ENCODE measurements at places on chromosomes 16 and 17.

GRCh38 chr16:26453215-26453614 is 613.5 kb upstream of the C16orf82 start:
- DNase-seq = no peak

- DNase-seq = peak; percentile 40
Observed at GRCh38 chr17:77186141-77186604, 45.4 kb downstream of the SEC14L1 start.

DNA sequence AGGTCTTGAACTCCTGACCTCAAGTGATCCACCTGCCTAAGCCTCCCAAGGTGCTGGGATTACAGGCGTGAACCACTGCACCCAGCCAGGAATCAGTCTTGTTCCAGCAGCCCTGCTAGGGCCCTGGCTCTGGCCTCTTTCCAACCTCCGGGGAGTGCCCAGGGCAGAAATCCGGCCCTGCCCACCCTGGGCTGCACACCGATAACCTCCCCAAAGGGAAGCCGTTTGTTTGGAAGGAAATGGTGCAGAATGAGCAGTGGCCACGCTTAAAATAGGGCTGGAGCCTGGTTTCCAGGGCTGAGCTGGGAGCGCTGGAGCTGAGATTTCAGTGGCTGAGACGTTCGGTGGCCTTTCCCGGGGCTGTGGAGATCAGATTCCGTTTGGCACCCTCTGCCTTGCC is 17.8 kb upstream of the EMP2 start:
- no peak for DNase-seq

DNA sequence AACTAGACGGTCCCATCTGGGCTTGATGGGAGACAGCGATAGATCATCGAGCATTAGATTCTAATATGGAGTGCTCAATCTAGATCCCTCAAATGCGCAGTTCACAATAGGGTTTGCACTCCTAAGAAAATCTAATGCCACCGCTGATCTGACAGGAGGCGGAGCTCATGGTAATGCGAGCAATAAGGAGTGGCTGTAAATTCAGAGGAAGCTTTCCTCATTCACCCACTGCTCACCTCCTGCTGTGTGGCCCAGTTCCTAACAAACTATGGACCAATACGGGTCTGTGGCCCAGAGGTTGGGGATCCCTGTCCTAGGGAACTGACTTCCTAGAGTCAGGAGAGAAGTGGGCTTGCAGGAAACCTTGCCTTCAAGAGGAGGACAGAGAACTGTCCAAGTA is 25.2 kb upstream of the AMZ2 start:
- DNase-seq = no peak

GRCh38 chr16:8863594-8864424 is 5.0 kb downstream of the CARHSP1 start:
- no peak for DNase-seq

DNA sequence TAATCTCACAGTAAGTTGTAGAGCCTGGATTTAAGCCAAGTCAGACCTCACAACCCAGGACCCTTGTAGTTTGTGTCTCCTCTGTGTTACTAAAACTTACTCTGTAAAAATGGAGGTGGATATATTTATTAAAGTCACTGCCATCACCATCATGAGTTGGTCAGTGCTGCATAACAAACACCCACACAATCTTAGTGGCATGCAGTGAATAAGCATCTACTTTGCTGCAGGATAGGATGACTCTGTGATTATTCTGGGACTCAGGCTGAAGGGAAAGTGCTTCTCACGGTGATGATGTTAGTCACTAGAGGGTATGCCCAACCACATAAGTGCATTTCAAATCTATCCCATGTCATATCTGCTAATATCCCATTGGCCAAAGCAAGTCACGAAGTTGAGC is 398.7 kb downstream of the XYLT1 start:
- DNase-seq = no peak

- no peak for DNase-seq
Observed at GRCh38 chr16:88868974-88869672, 2.7 kb upstream of the PABPN1L start.

GRCh38 chr17:59490216-59490615 is 75.2 kb upstream of the DHX40 start:
- no peak for DNase-seq

- DNase-seq = no peak
Observed at GRCh38 chr16:30665155-30665829, 7.1 kb downstream of the FBRS start.

DNA sequence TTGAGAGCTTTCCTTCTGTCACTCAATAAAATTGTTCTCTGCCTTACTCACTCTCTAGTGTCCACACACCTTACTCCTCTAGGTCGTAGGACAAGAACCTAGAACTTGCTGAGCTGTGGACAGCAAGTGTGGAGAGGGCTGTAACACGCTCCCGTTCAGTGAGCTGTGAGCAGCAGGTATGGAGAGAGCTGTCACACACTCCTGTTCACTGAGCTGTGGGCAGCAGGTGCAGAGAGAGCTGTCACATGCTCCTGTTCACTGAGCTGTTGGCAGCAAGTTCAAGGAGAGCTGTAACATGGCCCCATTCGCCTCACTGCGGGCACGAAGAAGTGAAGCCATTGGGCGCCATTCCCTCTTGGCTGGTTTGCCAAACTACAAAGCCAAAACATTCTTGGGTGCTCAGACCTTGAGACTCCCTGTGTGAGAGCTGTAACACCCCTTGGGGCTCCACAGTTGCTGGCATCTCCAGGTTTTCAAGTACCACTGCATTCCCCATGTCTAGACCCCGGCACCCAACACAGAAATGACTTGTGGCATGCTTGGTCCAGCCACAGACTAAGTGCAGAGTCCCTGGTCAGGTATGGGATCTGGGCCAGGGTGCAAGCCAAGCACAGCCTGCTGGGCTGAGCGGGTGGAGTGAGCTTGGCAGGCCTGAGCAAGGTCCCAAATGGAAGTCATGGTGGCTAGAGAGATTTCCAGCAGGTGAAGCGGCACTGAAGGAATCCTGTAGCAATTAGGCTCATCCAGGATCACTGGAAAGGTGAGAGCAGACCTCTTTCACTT is 608.0 kb upstream of the CDH8 start:
- DNase-seq = no peak

- DNase-seq = no peak
Observed at GRCh38 chr16:20611350-20611902, 35.3 kb upstream of the ACSM2B start.

- DNase-seq = no peak
Observed at GRCh38 chr16:87790292-87791100, 24.7 kb upstream of the KLHDC4 start.

GRCh38 chr16:50334106-50334975 is 34.4 kb downstream of the BRD7 start:
- no peak for DNase-seq

GRCh38 chr16:560701-561412 is 663 bp downstream of the PRR35 start:
- no peak for DNase-seq

- DNase-seq = peak; percentile 98
Observed at GRCh38 chr16:31869511-31870201, 4.0 kb upstream of the ZNF267 start.

DNA sequence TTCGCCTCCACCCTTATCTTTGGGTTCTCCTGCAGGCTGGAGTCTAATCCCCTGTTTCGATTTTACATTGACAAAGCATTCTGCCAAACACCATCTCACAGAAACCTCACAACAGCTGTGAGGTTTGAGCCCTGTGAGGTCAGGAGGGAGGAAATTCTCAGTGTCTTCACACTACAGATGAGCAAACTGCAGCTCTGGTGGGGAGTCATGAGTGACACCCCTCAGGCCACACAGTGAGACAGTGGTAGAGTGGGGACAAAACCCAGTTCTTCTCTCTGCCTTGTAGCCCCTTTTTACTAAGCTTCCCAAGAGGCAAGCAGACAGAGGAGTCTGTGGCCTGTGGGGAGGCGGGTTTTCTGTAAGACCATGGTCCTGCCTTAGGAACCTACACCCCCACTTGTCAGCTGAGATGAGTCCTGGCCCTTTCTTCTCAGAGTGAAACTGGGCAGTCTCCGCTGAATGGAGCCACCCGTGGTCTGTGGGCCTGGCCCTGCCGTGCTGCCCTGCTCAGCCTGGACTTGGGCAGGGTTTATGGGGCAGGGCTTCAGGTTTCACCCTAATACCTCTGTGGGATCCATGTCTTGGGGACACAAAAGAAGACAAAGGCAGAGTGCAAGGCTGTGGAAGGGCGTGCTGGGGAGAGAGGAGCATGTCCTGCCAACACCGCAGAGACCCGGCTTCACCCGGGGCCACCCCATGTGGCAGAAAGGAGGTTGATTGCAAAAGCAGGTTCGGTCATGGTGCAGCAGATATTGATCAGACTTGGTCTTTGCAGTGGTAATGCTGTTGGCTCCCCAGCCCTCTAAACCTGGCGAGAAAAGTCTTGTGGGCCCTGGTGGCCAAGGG is 59.0 kb downstream of the ABR start:
- DNase-seq = no peak

GRCh38 chr17:33049781-33050414 is 58.3 kb downstream of the SPACA3 start:
- peak; percentile 36 for DNase-seq

DNA sequence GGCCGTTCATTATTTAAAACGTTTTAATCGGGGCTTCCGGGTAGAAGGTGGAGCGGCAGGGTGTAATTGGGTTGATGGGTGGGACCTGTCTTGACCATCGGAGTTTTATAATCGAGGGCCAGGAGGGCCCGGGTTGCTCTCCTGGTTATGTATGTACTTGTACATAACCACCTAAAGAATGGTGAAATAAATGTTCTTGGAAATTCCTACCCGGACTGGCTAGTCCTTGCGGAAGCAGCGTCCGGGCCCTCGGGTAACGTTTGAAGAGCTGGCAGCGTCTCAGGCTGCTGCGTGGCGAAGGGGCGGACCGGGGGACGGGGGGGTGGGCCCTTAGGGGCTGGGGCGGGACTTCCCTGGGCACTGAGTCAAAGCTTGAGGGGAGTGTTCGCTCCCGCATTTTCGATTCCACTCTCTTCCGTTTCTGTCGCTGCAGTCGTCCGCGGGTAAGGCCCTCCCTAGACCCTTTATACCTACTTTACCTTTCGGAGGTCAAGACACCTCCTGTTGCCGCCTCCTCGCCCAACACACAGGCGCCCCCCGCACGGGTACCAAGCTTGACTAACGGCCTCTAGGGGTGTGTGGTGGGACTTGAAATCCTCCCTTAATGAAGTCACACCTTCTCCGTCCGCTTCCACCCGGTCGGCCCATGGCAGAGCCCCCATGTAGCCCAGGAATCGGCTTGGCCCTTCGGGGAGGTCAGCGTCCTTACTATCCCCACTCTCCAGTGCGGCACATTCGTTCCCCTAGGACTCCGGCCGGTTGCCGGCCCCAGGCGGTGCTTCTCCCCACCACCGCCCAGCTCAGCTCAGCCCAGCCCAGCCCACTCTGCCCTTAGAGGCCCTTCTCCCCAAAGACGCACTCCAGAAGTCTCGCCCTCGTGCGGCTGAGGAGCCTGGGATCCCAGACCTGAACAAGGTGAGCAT is at the start of gene TMEM106A:
Gene TMEM106A (plus strand): TSS at position 396 of the 923 bp plus-strand sequence. CDS start 1,167 bp downstream, outside the sequence.
- DNase-seq = peak; percentile 78
